Activated T-helper 1 cell treated with anti-CD3 and anti-CD28 coated beads, Interleukin-12 subunit alpha, Interleukin-12 subunit beta, Interleukin-2, Interleukin-4 antibody, amounts not matched to agents 30 ng/mL and 10 ng/mL and 1 ng/mL, durations not matched to agents 14 hours and 24 hours and 36 hours (primary cell): ENCODE measurements at places on chromosomes 7 and 10. TPM values are rescaled to one million over a fixed set of nuclear protein-coding genes. Genes with fewer than 3 reads are reported as not detected.

The UTF1 gene
- 0.17 TPM in 1 of 2 replicates, not detected in the other for total RNA-seq

The LIMK1 gene
- total RNA-seq = 24.3 and 25.2 TPM in 2 replicates

GRCh38 chr7:106729720-106730385 is 68.9 kb upstream of the CCDC71L start:
- no peak for DNase-seq

- DNase-seq = no peak
Observed at GRCh38 chr7:33369888-33370287, 240.5 kb downstream of the BBS9 start.

DNA sequence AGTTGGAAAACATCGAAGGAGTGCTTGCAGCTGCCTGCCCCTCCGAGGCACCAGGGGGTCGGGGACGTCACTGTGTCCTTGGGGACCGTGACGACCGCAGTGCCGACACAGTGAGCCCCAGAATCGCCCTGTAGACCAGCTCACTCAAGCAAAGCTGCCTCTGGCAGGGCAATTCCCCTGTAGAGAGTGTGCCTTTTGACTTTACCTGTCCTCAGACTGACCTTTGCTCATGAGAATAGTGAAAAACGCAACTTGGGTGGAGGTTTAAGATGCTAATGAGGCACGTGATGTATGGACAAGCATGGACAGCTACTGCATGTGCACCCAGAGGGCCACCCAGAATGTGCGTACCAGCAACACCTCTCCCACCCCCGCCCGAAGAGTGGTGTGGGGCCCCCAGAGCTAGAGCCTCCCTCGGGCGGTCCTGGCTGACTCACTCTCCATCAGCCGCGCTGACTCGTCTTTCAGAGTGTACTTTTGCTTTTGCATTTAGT is 271.9 kb downstream of the ADARB2 start:
- no peak for DNase-seq

The IFIT5 gene
- 8.7 TPM in 2 replicates for total RNA-seq
